Stimulated activated CD4-positive, alpha-beta T cell treated with anti-CD3 and anti-CD28 coated beads, Interleukin-15, amount 100 ng/mL, for 1 hour (primary cell): ENCODE measurements at places on chromosomes 7 and 10.

DNA sequence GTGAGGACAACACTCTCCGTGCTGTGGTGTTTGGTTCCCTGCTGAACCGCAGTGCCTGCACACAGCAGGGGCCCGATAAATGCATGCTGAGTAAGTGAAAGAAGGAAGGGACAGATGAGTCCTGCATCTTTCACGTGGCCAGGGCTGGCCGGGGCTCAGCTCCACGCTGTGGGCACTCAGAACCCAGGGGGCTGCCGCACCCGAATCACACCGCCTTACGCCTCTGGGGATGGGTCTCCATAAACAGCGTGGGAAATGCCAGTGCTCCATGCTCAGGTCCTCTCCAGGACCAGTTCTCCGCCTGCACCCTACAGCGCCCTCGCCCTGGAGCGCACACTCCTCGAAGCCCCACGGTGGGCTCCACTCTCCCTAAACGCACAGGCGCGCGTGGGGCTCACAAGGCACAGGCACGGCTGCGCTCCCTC, 38.1 kb downstream of the RASGEF1A start:
- peak; percentile 1 for DNase-seq

GRCh38 chr10:121710207-121710606, 112.0 kb upstream of the FGFR2 start:
- no peak for DNase-seq

- no peak for DNase-seq
Measured at GRCh38 chr10:130234171-130234965, 98.2 kb downstream of the GLRX3 start.

- no peak for DNase-seq
Measured at GRCh38 chr10:104331208-104331838, 6.9 kb downstream of the ITPRIP start.

- no peak for DNase-seq
Measured at GRCh38 chr10:44593952-44594351, 209.1 kb upstream of the CXCL12 start.
